Left forelimb (tissue), 1 donor: ENCODE measurements at places on chromosomes 5 and 9.

DNA sequence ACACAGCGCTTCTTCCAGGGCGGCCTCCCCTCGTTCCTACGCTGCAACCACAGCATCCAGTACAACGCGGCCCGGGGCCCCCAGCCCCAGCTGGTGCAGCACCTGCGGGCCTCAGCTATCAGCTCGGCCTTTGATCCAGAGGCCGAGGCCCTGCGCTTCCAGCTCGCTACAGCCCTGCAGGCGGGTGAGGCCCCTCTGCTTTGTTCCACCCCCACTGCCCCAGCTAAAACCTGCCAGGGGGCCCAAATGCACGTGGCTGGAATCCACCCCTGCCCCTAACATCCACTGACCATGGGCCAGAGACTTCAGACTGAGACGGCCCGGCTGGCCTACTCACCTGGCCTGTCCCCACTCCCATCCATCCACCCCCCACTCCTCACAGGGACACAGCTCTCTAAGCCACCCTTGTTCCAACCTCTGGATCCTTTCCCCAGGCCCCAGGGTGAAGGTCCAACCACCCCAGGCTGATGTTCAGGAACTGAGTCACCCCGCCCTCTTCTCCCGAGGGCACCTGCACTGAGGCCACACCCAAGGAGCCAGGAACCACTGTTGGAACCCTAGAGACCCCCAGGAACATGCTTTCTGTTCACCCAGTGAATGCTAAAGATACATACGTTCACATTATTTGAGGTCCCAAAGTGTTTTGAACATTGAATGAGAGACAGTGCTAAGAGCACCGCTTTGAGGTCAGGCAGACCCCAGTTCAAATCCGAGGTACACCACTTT lies 18.9 kb upstream of the ASS1 start:
- DNase-seq, result no peak

DNA sequence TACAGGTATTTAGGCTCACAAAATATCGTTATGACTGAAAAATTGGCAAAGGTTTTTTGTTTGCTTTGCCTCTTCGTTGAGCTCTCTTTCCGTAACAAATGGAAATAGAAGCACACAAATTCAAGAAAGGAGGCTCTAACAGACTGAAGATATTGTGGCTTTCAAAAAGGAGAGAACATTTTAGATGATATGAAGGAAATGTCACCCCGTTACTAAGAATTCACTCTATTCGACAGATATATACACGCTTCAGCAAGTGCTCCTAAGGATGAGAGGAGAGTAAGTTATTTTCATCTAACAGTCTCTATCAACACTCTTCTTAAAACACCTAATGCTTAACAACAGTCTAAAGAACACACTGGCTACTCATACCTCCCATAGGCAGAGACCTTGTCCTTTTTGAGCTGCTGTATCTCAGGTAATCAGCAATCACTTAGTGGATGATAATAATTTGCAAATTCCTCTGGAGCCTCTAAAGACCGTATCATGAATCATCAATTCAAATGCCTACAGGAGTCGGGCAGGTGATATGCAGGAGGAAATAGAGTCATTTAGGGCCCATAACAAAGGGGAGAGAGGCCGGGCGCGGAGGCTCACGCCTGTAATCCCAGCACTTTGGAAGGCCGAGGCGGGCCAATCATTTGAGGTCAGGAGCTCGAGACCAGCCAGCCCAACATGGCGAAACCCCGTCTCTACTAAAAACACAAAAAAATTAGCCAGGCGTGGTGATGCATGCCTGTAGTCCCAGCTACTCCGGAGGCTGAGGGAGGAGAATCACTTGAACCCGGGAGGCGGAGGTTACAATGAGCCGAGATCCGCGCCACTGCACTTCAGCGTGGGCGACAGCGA lies 1.4 kb upstream of the HSDL2 start:
- DNase-seq, result no peak

- DNase-seq, result no peak
These were observed 346.4 kb downstream of the EBF1 start for GRCh38 chr5:158753354-158753753.

DNA sequence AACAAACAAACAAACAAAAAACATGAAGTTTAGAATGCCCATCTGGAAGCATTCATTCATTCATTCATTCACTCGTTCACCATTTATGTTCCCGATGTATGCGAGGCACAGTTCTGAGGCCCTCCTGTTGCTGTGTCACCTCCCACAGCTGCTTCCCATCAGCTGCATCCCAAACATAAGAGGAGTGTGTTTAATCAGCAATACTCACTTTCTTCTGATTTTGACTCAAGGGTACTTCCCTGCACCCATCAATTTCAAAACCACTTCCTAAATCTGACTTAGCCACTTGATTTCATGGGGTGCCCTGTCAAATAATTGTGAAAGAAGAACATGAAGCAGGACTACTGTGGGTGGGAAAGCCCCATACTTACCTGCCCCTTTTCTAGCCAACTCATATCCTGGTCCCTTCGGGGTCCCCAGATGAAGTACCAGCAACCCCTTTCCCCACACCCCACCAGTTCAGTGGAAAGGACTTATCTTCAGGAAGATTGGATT lies 128.0 kb upstream of the IL12B start:
- no peak for DNase-seq

GRCh38 chr9:111938427-111938800 lies 41.8 kb downstream of the UGCG start:
- DNase-seq, result no peak

DNA sequence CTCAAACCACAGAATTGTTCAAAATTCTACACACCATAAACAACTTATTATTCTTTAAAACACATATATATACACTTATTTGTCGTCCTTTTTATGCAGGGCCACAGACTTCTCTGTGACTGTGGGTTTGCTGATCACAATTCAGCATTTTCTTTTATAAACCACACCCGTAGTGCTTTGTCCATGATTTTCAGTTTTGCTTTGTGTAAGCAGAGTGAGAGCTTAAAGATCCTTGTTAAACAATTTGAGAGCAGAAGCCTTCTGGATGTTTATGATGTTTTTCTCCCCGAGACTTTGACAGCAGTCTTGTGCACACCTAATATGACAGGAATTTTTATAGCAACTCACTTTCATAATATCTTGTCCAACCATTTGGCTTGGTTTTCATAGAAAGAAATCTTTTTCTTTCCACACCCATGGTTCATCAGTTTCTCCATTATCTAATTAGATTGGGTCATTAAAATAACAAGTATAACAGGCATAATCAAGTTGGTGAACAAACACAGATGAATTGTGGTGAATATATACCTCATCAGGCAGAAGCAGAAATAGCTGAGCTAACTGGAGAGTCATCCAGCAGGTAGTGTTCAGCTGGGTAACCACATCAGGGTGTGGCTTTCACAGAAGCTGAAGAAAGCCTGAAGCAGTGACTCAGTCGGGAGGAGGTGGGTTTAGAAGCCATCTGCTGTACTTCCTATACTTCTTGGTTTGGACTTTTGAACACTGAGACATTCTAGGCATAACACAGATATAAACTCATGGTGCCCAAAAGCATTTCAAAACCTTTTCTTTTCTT lies 232.8 kb downstream of the DOCK8 start:
- DNase-seq, result no peak

GRCh38 chr5:43027054-43027785 lies 12.9 kb downstream of the ANXA2R start:
- DNase-seq, result no peak
